ENCODE measurements at places on chromosomes 3 and 15.
A peak's percentile ranks its signal among the peaks of the same experiment; 100 is the strongest.

DNA sequence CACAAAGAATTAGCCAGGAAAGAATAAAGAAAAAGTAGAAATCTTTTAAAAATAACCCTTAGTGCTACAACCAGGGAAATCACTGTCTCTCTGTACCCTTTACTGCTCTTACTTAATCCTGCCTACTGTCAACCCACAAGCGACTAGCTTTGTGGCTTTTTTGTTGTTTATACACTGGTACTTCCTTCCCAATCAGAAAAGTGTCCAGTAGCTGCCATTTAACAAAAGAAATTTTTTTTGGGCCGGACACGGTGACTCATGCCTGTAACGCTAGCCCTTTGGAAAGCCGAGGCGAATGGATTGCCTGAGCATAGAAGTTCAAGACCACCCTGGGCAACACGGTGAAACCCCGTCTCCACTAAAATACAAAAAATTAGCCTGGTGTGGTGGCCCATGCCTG, 13.8 kb upstream of the FAM219B start:
- no peak for DNase-seq

DNA sequence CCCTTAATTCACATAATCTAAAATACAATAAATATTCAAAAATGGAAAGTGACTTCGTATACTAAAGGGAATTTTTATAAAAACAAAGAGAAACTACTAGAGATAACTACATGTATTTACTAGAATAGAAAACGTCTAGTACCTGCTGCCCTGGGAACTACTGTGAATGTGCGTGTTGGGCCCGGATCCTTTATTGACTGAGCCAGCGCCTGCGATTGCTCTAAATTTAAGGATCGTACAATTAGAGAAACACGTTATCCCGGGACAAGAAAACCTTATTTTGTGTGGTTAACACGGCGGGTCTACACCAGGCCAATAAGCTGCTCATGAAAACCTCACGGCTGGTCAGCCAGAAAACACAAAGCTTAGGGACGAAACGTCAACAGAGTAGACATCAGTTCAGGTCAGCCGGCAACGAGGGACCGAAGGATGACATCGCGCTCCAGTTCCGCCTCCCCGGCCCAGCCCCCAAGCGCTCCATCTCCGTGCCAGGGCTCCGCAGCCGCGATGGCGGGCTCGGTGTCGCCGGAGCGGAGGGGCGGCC, 555 bp downstream of the TM2D3 start:
- no peak for DNase-seq

- DNase-seq: no peak
These were observed 83.4 kb downstream of the AQR start for GRCh38 chr15:34886134-34886533.

- DNase-seq: no peak
These were observed 18.2 kb downstream of the VGLL4 start for GRCh38 chr3:11625376-11626083.

DNA sequence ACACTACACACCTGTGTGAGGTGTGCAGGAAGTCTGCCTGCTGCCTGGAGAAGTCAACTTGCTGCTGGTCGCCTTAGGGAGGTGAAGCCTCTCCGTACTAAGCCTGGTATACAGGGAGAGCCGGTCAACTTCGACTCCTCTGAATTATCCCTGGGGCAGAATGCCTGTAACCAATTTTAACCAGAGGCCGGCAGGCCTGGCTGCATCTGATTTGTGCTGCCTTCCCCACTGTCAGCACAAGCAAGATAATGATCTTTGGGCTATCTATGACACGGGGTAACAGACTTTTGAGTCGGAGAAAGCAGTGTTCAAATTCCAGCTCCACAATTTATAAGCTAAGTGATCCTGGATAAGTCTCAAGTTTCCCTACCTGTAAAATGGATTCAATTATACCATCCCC, 42.3 kb downstream of the MAGEF1 start:
- DNase-seq: no peak

GRCh38 chr3:141388395-141388794, 20.1 kb downstream of the ZBTB38 start:
- DNase-seq: no peak

GRCh38 chr3:58023531-58023930, 15.3 kb downstream of the FLNB start:
- DNase-seq: no peak

GRCh38 chr15:92012368-92012629, 158.8 kb downstream of the SLCO3A1 start:
- no peak for DNase-seq

DNA sequence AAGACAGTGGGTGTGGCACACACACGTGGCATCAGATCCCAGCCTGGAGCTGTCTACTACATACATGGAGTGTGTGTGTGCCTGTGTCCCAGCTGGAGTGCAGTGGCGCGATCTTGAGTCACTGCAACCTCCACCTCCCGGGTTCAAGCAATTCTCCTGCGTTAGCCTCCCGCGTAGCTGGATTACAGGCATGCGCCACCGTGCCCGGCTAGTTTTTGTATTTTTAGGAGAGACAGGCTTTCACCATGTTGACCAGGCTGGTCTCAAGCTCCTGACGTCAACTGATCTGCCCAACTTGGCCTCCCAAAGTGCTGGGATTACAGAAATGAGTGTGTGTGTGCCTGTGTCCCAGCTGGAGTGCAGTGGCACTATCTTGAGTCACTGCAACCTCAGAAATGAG, 108.8 kb downstream of the IL12A start:
- DNase-seq: no peak

DNA sequence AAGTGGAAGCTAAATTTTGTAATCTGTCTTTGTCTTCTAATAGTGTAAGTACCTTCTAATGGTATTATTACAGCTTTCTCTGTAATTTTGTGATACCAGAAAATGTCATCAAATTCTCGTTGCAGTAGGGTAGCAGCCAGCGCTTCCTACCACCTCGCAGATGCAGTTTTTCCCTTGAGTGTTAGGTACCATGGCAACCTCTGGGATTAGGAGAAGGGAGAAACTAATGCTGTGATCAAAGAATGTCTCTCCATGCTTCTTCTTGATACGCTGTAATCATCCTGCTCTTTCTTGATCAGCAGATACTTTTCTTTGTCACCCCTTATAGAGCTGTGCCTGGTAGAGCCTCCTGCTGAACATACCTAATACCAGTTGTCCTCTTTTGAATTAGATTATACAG, 27.7 kb downstream of the SRP14 start:
- DNase-seq: no peak

DNA sequence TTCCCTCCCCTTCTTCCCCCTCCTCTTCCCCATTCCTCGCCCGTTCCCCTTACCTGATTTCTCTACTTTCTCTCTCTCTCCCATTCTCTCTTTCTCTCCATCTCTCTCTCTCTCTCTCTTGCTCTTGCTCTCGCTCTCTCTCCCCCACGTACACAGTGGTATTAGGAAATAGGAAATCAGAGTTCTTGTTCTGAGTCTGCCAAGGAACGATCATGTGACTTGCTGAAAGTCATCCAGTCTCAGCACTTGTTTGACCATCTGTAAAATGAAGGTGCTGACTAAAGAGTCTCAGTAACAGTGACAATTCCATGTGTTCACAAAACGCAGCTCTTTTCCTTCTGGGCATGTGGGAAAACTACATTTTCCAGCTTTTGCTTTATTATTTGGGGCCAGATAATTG, 445.0 kb upstream of the TGFBR2 start:
- no peak for DNase-seq

DNA sequence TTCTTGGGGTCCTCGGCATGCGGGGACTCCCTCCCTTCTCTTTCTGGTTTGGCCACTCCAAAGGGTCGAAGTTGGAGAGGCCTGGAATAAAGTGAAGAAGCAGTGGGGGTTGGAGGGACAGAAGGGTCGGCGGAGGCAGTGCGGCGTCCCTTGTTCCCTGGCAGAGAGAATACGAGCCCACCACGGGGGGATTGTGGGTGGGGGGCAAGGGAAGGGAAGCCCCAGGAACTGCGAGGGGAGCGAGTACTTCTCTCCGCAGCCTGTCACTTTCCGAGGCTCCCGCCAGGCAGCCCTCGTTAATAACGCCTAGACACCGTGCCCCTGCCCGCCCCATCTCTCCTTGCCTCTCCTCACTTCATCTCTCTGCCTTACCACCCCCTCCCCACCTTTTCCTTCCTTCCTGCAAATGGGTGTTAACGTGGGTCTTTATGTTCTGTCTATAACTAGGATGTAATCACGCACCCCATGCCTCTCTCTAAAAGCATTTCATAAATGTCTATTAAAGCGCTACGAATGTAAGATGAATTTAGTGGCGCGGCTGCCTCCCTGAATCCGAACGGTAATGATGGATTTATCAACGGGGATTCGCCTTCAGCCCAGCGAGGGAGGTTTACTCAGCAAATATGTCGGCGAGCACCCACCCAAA, 13.7 kb downstream of the NR2F2 start:
- DNase-seq: no peak

GRCh38 chr3:47752716-47753115, 29.0 kb downstream of the SMARCC1 start:
- DNase-seq: no peak

DNA sequence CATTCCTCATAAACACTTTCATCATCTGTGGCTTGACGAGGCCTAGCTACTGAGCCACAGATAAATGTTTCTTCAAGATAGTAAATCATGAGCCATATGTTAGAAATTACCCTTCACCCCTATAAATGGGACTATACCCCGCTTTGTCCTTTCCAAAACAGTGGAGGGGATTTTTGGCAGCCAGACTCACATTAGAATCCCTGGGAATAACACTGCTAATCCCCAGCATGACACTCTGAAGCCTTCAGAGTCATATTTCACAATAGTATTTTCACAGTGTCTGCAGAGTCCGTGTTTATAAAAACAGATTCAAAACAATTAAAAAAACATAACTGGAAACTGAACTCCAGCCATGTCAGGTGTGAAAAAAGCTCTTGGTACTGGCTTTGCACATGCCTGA, 271.6 kb downstream of the ERC2 start:
- DNase-seq: no peak

GRCh38 chr3:52055537-52056351, 627 bp downstream of the DUSP7 start:
- DNase-seq: peak; percentile 35

DNA sequence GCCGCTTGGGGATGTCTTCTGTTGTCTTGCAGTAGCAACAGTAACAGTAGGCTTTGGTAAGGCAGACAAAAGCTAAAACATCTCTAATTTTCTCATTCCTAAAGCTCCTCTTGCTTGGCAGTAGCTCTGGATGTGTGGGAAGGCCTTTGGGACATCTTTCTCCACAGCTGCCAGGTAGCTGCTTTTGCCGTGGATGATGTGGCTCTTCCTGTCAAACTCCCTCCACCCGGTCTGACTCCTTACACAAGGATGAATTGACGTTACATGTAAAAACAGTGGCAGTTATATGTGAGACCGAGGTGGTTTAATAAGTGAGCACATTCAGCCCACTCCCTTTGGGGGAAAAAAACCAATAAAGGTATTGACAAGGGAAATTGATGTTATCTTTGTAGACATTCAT, 309.1 kb downstream of the TUSC7 start:
- DNase-seq: no peak

GRCh38 chr3:13051066-13051465, 22.2 kb downstream of the IQSEC1 start:
- DNase-seq: no peak

DNA sequence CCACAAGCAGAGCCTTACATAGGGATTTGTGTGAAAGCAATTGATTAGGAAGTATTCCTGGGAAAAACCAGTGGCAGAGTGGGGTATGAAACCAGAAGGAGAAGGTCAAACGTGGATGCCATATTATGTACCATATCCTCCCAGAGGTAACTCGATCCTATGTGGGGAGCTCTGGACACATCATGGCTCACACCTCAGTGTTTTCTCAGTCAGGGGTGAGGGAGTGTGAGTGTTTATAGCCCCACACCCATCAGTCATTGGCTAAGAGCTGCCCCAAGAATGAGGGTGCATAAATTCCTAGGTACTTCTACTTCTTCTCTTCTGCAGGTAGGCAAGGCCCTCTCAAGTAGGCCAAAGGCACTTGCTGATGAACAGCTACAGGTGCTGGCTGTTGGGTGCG, 28.2 kb upstream of the PDZRN3 start:
- no peak for DNase-seq

GRCh38 chr3:178714925-178715832, 178.9 kb downstream of the KCNMB2 start:
- no peak for DNase-seq

- no peak for DNase-seq
These were observed 5.6 kb downstream of the KIF7 start for GRCh38 chr15:89649716-89650115.

- DNase-seq: no peak
These were observed 125.3 kb upstream of the SKOR1 start for GRCh38 chr15:67700023-67700422.

DNA sequence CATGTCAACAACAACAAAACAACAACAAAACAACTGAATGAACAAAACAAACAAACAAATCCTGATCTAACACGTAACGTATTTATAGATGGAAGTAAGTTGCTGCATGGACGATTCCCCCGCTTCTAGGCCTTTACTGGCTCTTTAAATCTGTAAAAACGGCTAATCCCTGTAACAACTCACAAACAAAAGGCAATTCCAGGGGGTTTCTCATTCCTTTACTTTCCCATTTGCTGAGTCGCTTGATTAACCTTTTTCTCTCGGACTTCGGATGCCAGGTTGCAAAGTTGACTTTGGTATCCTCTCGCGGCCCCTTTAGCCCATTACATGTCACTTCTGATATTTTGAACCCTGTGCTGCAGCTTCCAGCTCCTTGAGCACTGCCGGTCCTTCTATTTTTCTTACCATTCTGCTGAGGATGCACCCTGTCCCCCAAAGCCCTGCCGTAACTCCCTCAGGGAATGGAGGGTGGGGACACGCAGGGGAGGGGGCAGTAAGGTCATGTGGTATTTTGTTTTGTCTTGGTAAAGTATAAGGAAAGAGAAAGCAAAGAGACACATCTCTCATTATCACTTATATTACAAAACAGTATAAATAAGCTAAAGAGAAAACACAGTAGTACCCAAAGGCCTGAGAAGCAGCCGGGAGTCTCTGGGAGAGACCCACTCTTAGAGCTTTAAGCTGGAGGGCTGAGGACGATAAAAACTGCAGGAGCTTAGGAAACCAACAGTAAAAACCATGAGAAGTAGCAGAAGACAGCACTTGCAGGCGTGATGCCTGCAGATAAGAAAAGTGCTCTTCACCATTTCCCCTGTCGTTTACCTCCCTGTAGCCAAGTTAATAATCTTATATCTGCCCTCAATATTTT, 457.8 kb upstream of the ZNF717 start:
- no peak for DNase-seq
